ENCODE measurements at places on chromosomes 7 and 10.

DNA sequence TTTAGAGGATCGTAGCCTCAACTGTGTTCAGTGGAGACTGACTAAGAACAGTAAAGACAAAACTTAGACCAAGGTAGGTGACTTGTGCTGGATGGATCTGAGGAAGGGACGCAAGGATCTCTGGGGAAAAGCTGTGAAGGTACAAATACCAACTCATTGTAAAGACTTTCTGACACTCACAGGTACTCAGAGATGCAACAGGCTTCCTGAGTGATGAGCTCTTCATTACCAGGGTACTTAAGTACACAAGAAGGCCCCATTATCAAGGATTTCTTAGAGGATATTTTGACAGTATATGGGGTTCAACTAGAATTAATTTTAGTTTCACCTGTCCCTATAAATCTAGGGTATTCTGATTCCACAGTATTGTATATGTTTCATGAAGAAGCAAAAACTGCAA is 440.7 kb downstream of the PLXDC2 start:
- DNase-seq, result no peak

GRCh38 chr7:19663816-19664462 is 44.9 kb downstream of the POLR1F start:
- no peak for DNase-seq

GRCh38 chr10:36759141-36759805 is 366.1 kb upstream of the ANKRD30A start:
- DNase-seq, result no peak

DNA sequence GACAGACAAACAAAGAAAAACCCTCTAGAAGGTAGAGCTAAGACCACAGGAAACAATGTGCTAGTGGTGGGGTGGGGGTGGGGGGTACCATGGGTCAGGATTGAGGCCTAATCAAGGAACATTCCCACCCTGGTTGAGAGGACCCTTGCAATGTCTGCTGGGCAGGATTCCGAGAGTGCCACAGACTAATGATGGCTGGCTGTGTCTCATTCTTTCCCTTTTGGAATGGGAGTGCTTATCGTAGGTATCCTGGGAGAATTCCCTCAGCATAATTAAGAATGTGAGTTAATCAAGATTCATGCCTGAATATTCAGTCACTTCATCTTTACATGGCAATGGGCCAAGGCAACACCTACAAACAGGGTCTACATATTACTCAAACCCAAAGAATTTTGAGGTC is 14.7 kb upstream of the MTPN start:
- no peak for DNase-seq

DNA sequence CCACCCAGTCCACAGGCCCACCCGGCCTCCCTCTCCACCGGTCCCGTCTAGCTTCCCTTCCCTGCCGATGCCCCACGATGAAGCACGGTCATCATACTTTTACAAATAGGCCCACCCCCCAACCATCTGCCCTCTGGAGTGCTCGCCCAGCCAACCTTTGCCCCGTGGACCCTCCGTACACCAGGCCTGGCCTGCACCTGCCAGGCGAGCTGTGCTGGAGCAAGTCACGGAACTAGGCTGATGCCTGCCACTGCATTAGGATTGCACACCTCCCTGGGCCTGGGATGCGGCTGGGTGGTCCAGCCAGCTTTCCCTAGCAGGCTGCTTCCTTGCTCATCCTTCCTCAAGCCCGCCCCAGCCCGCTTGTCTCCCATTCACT is 44.7 kb downstream of the PPIF start:
- peak; percentile 9 for DNase-seq

GRCh38 chr10:404346-404745 is 269.1 kb downstream of the ZMYND11 start:
- DNase-seq, result no peak

DNA sequence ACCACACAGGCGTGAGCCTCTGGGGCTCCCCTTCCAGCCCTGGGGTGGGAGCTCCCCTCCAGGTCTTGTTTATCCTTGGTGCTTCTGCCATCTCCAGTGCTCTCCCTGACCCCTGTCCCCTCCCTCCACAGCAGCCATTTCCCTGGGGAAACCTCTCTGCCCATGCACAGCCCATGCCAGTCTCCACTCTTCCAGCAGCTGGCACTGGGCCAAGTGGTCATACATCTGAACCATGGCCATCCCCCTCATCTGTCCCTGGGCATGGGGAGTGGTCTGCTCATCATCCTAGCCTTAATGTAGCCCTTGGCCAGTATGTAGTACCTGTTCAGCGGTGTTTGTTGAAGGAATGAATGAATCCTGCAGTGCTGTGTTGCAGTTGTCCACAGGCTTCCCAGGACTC is 172.4 kb upstream of the ZNF32 start:
- no peak for DNase-seq

GRCh38 chr10:116237260-116237659 is 35.7 kb downstream of the GFRA1 start:
- DNase-seq, result no peak

DNA sequence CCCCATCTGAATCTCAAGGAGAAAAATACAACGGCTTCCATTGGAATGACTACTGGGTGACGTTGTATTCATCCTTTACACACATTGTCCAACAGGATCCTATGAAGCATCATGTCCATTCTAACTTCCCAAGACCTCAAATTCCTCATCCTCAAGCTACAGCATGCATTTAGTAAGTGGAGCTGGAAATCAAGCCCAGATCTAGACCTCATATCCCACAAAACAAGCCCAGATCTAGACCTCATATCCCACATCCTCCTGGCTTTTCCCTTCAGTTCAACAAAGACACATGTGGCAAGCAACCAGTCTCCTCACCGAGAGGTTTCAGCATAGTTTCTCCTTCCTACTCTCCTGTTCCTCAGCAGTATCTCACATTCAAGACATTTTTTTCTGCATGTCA is 12.2 kb downstream of the IGF2BP3 start:
- no peak for DNase-seq

GRCh38 chr10:132632091-132632561 is 94.5 kb downstream of the INPP5A start:
- no peak for DNase-seq

- peak; percentile 79 for DNase-seq
Observed at GRCh38 chr10:102419269-102420180, 940 bp upstream of the PSD start.

- DNase-seq, result peak; percentile 62
Observed at GRCh38 chr7:5525271-5526099, 101.9 kb upstream of the TNRC18 start.

- no peak for DNase-seq
Observed at GRCh38 chr7:66355756-66356155, 150.6 kb downstream of the TPST1 start.

DNA sequence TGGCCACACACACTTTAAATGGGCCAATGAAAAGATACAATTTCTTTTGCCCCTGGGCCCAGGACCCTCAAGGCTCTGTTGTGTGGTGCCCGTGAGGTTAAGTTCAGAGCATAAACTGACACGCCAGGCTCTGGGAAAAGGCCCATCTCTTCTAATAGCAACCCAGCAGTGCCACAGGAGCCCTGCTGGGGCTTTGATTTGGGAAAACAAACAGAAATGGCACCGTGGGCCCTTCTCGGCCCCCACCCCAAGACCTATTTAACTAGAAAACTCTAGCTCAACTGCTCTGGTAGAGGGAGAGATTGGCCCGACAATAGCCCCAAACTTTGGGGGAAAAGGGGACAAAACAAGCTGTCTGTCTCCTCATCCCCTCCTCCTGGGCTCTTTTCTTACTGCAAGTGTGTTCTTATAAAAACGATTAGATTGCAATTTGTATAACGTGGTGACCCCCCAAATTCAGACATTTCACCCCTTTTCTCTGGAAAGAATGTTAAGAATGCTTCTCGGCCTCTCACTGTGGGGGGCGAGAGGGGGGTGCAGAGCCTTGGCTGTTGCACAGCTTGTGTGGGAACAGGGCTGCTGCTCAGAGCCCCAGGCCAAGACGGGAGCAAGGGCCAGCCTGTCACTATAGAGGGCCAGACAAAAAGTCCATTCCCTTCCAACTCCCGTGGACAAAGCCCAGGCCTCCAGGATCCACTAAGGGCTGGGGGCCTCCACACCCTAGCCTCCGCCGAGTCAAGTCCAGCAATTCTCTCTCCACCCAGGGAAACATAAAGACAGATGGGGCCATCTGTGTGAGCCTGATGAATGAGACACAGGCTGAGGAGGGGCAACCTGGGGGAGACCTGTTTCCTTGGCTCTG is 26.8 kb downstream of the DPCD start:
- DNase-seq, result no peak

DNA sequence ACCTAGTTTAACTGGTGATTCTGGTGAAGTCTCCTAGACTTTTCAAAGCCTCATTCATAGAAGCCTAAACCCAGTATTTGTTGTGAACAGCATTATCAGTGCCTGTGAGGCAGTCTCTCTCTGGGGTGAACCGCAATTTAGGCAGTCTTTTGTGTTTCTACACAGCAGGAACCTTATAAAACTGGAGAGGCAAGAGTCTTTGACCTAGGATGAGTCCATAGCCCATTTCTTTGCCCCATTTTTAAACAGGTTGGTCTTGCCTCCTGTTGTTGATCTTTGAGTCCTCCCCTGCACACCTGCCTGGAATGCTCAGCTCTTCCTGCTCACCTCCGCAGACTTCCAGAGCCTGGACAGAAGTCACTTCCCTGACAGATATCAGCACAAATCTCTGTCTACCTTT is 51.2 kb upstream of the NRP1 start:
- no peak for DNase-seq

- DNase-seq, result no peak
Observed at GRCh38 chr10:76550806-76551205, 1086.8 kb downstream of the KCNMA1 start.

DNA sequence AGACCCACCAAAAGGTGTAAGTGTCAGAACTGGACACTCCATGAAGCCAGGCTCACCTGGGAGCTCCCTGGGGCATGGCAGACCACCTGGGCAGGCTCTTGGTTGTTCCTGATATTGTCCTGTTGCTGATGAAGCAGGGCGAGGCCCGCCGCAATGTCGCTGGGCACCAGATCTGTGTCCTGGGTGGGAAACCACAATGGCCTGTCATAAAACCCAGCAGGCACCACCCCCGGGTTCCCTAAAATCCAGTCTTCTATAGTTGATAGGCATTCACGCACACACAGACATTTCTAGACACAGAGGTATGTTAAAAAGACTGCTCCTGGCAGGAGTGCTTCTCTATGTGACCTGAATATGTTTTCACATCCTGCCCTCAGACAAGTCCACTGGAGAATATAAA is 15.0 kb downstream of the DAGLB start:
- no peak for DNase-seq

GRCh38 chr10:4945766-4946717 is 17.2 kb upstream of the AKR1C1 start:
- DNase-seq, result no peak

- no peak for DNase-seq
Observed at GRCh38 chr7:99073839-99074446, 70.0 kb downstream of the SMURF1 start.

DNA sequence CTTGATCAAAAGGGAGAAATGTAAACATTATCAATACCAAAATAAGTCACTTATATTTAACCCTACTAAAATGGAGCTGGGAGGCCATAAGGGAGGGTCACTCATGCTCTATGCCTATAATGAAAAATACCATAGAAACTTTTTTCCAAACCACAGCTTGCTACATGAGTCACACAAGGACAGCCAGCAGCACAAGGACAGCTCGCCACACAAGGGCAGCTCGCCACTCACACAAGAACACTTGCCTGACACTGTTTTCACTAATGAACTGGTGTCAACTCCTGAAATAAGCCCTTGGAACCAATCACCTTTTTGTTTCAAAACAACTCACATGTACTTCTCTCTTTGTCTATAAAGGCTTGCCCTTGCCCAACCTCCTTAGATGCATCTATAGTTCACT is 43.3 kb downstream of the FRMPD2 start:
- DNase-seq, result no peak

DNA sequence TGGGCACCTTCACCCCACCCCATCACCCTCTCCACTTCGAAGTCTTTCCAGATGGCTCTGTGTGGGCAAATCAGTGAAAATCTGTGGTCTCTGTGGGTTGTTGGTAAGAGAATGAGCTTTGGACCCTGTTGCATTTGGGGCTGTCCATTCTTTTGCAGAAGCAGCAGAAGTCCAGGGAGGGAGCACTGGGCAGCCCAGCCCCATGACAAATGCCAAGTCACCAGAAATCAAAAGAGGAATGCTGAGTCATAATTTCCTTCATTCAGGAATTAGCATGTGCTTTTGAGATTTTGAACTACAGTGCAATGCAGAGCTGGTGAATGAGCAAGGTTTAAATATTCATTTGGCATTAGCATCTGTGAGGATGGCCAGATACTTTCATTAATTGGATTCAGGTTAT is 556.2 kb downstream of the LRMDA start:
- no peak for DNase-seq

DNA sequence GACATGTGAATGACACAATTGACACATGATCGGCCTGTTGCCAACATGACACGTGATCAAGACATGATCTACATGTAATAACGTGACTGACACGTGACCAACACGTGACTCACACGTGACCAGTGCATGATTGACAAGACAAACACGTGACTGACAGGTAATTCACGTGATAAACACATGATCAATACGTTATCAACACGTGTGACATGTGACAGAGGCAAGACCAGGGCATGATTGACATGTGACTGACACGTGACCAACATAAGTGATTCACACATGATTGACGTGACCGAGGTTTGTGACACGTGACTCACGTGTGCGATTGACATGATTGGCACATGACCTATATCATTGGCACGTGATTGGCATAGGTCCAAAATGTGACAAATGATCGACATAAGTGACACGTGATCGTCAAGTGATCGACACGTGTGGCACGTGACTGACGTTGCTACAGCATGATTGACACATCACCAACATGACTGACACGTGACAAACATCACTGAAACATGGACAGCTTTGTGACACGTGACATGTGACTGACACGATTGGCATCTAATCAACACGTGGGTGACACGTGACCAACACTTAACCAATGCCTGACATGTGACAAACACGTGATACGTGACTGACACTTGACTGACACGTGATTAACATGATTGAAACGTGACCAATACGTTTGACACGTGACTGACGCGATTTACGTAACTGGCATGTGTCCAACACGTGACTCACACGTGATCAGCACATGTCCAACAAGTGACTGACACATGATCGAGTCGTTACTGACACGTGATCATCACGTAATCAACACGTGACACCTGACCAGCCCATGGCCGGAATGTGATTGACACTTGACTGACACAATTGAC is 23.0 kb downstream of the CRPPA start:
- no peak for DNase-seq

GRCh38 chr10:47421057-47421952 is 37.2 kb upstream of the ZNF488 start:
- no peak for DNase-seq

- peak; percentile 22 for DNase-seq
Observed at GRCh38 chr7:130491841-130492522, at the start of gene MEST. Gene MEST (plus strand): TSS chr7:130492085. CDS start chr7:130492314, 229 bp downstream.
